ENCODE measurements at places on chromosomes 1 and 21.

GRCh38 chr1:171141688-171142415, 43.2 kb upstream of the FMO2 start:
- DNase-seq: no peak

DNA sequence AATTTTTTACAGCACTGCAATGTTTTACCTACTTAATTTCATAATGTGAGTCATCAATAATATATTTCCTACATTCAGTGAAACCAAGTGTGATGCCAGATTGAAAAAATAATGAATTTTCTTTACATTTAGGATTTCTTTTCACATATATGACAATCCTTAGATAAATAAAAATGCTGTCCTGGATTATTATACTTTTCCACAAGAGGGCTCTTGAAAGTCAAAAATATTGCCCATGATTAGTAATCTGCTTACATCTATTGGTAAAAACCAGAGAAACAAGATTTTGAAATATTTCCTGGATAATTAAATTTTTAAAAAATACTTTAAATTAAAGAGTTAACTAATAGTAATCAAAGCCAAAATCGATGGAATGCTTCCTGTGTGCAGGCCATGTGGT, 86.8 kb upstream of the PLPPR4 start:
- DNase-seq: no peak

DNA sequence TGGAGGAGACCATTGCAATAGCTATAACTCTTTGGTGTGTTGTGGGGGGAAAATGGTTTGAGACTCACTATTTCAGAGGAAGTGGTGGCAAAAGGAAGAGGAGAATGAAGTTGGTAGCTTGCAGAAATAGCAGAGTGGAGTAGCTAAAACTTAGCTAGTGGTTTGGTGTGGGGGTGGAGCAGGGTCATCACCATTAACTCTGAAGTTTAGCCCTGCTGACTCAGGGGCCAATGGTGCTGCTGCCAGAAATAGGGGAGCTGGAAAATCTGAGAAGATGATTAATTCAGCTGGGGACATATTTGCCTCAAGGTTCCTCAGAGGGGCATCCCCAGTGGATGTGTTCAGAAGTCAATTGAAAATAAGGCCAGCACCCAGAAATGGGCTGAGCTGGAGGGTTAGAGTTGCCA, 65.4 kb downstream of the RUNX1 start:
- DNase-seq: peak; percentile 85

DNA sequence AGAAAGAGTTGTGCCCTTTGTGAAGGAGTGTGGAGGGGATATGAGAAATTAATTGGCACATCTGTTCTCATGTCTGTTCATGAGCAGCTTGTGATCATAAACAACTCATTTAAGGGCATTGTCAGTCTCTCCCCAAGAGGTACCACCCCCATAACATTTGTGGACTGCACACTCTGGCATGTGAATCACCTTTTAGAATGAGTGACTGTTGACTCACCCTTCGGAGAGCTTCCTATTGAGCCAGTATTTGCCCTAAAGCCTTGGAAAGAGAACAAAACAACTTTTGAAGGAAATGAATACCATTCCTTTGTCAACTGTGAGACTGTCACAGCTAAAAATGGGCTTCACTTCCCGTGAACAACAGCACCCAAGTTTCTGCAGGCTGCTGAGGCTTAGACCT, 27.5 kb upstream of the MYSM1 start:
- no peak for DNase-seq

- DNase-seq: no peak
Observed at GRCh38 chr1:243970077-243970476, 81.0 kb upstream of the ZBTB18 start.

- DNase-seq: no peak
Observed at GRCh38 chr1:15081102-15081501, 72.4 kb upstream of the TMEM51 start.

- no peak for DNase-seq
Observed at GRCh38 chr21:29133796-29134195, 3.4 kb downstream of the MAP3K7CL start.

DNA sequence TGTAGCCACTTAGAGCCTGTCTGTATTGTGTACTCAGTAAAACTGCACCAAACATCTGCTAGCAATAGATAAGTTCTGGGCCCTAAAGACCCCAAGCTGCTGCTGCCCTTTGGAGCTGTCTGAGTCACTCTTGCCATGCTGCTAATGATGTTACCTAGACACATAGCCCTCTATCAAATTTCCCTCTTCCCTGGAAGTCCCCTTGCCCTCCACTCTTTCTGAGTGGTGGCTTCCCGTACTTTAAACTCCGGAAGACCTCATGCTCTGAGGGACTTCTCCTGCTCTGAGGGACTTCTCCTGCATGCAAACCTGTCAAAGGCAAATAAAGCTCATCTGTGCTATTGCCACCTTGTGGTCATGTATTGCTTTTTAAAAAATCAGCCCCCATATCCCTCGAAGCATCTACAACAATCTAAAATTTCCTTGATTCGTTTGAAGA, 34.0 kb downstream of the FH start:
- DNase-seq: no peak

- peak; percentile 60 for DNase-seq
Observed at GRCh38 chr1:21594935-21595897, 73.9 kb downstream of the RAP1GAP start.

GRCh38 chr21:26834181-26834905, 10.9 kb downstream of the ADAMTS1 start:
- DNase-seq: no peak

DNA sequence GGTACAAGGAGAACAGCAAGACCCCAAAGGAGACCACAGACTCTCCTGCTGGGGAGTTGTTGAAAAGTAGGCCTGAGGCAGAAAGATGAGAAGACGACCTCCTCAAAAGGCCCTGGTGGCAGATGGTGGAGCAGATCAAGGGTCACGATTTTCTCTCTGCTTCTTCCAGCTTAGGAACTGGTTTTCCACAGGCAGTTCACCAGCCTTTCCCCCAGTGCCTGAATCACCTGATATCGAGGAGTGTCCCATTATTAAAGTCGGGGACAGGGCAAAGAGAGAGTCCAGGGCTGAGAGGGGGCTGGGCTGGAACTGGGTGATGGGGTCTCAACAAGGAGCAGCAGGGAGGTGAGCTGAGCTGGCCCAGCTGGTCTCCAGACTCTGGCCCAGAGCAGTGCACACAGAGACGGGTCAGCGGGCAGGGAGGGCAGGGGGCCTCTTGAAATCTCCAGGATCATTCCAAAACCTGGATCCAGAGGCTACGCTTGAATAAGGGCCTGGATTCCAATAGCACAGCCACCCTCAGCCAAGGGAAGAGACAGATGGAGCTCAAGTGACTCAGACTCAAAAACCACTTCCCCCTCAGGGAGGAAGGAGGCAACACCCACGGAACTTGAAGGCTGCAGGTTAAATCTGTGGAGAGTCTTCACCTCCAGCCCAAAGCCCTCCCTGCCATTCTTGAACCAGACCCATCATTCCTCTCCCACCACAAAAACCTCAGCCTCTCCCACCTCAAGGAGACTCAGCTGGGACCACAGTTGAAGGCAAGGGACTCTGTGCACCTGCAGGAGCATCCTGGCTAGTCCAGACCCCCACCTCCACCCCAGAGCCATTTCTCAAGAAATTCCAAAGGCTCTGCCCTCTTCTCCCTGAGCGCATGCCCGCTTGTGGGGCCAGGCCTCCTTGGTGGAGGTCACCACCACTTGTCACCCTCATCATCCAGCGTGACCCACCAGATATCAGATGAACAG, at the start of gene S100A5:
S100A5 (minus strand) TSS at position 541 of the 968 bp plus-strand sequence. CDS start 743 bp downstream, outside the sequence.
- peak; percentile 75 for DNase-seq

DNA sequence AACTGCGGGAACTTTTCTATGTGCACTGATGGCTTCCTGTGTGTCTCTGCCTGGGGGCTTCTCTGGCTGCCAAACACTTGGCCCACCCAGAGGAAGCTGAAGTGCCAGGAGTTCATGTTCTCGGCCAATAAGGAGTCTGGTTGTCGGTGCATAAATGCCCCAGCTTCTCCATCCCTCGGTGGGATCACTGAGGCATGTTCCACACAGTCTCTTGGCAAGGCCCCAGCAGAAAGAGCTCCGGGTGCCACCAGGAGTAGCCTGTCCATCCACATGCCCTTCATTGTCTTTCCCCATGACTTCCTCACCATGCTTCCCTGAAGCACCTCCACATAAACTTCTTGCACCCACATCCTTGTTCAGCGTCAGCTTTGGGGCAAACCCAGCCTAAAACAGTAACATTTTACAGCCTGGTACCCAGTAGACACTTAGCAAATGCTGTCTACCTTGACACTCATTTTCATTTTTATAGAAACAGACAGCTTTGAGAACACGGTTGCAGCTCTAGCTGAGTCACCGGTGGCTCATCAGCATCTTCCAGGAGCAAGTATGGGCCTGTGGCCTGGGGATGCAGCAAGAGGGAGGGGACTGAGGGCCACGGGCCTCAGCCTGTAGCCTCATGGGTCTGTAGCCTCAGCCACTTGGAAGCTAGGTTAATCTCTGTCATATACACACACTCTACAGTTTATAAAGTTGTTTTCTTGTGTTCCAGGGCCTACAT, 14.8 kb upstream of the CDCP2 start:
- DNase-seq: no peak

DNA sequence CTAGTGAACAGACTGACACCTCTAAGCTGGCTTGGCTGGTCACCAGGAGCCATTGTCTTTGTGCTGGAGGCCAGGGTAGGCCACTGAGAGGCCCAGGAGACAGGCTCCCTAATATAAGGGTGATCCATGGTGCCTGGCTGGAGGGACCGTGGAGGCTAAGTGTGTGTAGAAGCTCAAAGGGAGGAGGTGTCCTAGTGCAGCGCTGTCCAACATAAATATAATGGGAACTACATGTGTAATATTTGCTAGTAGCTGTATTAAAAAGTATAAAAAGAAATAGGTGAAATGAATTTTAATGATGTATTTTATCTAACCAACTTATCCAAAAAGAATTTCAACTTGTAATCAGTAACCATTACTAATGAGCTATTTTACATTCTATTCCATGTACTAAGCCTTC, 35.0 kb downstream of the SOX13 start:
- no peak for DNase-seq

- DNase-seq: no peak
Observed at GRCh38 chr1:109256971-109257681, 7.8 kb downstream of the CELSR2 start.

GRCh38 chr1:23838401-23838866, 13.2 kb upstream of the HMGCL start:
- DNase-seq: peak; percentile 69

DNA sequence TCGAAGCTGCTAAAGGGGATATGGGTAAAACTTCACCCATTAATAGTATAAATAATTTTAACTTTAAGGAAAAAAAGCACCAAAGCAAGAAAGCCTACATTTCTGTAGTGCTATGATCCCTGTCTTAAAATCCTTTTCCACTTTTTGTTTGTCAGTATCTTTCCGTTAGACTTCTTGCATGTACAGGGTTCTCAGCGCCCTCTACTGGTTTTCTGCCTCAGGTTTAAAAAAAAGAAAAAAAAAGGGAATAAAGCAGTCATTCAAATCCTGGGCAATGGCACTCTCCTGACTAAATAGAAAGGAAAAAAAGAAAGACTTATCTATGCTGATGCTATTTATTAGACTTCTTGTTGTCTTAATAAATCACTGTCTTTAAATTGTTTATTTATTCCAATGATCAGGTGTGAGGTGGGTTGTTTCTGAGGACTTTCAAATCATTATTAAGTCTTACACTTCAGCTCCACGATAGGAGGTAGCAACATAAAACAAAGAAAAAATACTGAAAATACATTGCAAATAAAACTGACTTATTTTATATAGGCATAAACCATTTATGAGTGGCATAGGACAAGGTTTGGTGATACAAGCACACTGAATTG, 475.4 kb upstream of the NR5A2 start:
- DNase-seq: peak; percentile 69

DNA sequence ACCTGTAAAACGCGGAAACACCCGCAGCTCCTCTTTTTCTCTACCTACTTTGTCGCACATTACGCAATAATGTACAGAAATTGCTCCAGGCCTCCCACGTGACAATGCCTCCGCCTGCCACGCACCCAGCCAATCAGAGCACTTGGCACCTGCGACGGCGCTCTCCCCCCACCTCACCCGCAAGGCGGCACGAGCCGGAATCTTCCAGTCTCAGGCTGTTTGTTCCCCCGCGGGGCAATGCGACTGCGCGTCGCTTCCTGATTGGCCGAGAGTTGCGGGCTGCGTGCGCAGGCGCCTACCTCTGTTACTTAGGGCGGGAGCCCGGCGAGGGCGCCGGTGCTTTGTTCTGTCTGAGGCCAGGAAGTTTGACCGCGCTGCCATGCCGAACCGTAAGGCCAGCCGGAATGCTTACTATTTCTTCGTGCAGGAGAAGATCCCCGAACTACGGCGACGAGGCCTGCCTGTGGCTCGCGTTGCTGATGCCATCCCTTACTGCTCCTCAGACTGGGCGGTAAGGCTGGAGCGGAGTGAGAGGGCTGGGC, at the start of gene MAEL:
MAEL (plus strand) TSS at position 307 of the 542 bp plus-strand sequence; CDS start at position 380, 73 bp downstream.
- no peak for DNase-seq

DNA sequence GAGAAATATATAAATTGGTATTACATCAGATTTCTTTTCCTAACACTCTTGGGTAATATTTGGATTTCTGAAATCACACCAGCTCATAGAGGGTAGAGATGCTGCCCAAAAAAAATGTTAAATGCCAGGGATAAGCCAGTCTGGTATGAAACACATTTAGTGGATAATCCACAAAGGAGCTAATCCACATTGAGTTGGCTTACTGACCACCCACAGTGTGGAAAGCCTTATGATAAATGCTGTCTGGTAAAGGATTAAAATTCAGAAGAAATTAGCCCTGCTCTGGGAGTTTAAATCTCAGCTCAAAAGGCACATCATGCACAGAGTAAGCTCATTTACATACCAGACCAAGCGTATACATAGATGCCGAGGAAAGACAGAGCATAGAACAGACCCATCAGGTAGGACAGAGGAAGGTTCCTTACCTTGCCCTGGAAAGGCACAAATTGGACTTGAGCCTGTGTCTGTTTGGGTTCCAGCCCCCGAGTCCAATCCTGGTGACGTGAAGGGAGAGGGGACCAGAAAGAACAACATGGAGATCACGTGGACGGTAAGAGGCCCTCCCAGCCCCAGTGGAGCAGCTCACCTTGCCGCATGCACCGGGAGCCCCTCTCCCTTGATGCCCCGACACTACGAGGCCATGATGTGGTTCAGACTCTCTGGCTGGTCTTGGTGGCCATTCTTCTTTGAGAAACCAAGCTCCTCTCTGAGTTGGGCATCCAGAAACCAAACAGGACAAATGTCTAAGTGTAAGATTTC, 62.9 kb upstream of the CNTN2 start:
- DNase-seq: no peak

GRCh38 chr1:9308236-9308785, 15.6 kb downstream of the SPSB1 start:
- no peak for DNase-seq

Measured in inflammatory macrophage treated with lipopolysaccharide for 4 hours (primary cell).